H7 (cell line): ENCODE measurements at places on chromosomes 4 and X.

GRCh38 chrX:87299563-87300160 lies 217.9 kb upstream of the KLHL4 start:
- peak; percentile 1 for DNase-seq

DNA sequence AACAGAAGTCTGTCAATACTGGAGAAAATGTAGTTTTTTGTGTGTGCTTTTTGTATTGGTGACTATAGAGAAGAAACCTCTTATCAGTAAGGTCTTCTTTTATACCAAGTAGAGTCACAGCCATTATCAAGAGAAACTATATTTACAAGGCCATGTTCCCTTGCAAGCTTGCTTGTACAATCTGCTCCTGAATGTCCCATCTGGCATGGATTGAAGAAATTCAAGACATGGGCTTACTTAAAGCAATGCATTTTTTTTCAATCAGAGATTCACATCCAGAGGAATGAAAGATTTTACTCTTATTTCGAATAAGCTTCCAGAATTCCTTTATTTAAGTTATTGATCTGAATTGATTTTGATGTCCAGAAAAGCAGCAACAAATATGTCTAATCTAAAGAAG lies 537.3 kb upstream of the RPS6KA3 start:
- no peak for DNase-seq

DNA sequence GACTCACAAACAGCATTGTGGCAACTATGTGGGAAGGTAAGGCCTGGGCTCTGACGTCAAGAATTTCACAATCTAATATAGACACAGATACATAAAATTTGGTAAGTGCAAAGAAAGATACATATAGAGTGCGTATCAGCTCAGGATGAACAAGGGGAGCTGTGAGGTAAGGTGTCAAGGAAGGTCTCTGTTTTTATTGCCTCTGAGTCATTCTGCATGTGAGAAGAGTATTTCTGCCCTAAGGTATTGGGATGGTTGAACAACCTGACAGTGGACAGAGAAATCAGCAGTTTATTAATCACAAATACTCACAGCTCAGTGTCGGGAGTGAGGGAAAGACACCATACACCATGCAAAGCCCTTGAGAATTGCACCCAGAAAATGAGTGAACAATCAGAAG lies 89.8 kb downstream of the COMMD8 start:
- DNase-seq = no peak

DNA sequence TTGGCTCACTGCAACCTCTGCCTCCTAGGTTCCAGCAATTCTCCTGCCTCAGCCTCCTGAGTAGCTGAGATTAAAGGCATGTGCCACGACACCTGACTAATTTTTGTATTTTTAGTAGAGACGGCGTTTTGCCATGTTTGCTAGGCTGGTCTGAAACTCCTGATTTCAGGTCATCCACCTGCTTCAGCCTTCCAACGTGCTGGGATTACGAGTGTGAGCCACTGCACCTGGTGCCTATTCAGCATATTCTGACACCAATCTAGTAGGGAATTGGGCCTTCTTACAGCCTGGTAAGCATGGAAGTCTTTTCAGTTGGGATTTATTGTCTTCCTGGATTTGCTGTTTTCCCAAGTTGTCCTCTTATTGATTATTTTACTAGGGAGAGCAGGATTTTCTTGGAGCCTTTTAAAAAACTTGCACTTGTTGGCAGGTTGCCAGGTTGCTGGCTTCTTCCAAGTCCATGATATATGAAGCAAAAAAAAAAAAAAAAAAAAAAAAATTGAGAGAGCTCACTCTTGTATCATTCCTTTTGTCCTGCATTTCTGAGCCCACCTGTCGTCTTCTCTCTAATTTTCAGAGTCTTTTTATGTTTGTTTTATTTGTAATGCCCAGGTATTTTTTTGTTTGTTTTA lies 43.7 kb downstream of the TMPRSS11E start:
- DNase-seq = no peak

DNA sequence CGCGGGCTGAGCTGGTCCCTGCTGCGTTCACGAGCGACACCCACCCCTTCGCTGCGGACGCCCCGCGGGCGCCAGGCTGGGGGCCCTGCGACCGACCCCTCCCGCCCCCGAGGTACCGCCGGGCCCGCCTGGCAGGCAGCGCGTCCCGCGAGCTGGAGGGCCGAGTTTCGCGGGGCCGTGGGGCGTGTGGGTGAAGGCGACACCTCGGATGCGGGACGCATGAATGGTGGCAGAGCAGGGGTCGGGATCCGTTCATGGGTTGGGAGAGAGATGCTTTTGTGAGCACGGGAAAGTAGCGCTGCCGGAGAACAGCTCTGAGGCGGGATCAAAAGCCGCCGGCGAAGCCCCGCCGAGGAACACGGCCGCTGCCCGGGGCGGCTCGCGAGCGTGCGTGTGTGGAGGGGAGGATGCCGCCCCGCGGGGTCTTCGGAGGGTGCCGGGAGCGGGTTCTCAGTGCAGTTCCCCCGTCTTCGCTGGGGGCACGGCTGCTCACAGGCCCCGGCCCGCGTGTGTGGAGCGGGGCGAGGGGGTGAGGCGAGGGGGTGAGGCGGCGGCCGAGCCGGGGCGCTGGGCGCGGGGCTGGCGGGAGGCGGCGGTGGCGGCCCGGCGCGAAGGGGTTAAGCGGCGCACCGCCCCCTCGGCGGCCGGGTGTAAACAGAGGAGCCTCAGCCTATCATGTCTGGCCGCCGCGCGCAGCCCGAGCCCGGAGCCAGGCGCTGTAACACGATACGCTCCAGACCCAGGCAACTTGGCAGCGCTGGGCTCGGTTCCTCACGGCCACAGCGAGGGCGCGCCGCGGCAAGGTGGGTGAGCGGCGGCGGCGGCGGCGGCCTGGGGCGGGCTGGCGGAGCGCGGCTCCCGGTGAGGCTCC lies 205.3 kb downstream of the TENM3 start:
- DNase-seq = peak; percentile 96

- no peak for DNase-seq
These were observed 13.7 kb downstream of the CTAG1A start for GRCh38 chrX:154598656-154599055.

GRCh38 chrX:56728752-56729151 lies 291 bp upstream of the NBDY start:
- DNase-seq = no peak

DNA sequence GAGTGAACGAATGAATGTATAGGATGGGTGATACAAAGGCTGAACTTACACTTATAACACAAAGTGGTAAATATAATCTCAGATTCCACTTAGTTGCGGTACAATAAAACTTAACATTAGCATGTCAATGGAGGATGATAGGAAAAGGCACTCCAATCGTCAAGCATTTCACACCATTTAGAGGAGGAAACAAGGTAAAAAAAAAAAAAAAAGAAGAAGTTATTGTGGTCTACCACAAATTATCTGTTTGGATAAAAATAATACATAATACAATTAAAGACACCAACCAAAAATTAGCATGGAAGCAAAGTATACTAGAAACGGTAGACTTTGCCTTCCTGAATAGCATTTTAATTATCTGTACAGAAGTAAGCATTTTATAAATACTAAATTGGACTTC lies 205.5 kb downstream of the PPP3CA start:
- DNase-seq = no peak

DNA sequence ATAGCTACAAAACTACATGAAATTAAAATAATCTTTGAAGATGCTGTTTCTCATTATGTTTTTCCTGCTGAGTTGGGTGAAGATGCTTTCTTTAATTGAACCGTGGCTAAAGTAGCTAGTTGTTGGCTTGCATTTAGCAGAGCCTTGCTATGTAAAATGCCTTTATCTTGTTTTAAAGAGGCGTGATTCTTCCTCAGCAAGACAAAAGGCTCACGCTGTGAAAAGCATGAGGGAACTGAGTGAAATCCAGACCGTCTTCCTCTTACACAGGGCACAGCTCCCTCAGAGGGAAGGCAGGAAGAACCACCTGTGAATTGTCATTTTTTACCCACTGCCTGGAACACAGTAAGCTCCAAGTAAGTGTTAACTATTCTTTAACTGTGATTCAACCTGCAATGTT lies 39.0 kb upstream of the ZNF518B start:
- peak; percentile 70 for DNase-seq

GRCh38 chrX:13491061-13491460 lies 78.3 kb upstream of the EGFL6 start:
- no peak for DNase-seq

DNA sequence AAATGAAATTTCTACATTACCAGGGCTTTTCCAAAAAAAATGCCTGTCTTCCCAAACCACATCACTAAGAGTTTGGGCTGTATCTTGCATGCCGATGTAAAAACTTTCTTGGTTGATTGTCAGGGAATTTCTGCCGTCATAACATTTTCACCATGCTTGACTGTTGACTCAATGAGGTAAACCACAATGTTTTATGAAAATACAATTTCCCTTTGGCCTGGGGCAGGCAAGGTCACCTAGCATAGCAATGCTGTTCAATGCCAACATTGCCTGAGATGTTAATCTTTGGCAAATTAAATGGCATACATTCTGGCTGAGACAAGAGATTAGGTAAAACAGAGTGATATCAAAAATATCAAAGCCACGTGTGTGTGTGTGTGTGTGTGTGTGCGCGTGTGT lies 137.1 kb upstream of the TBL1X start:
- no peak for DNase-seq

DNA sequence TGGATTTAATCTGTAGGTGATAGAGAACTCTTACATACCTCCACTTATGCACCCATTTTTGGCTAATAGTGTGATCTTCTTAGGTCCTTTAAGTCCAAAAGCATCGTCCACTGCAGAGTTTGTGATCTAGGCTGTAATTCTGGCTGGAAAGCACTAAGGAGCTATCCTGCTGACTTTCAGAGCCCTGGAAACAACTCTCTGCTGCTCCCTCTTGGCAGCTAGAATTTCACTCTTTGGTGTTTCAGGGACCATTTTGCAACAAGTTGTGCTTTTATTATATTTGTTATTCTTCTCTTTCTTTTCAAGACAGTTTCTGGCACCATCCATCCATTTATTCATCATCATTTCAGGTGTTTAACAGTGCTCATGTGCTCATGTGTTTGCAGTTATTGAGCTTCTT lies 130.0 kb downstream of the RBM46 start:
- peak; percentile 33 for DNase-seq

GRCh38 chr4:133812236-133812635 lies 389.4 kb downstream of the PABPC4L start:
- DNase-seq = no peak

GRCh38 chr4:48243429-48243828 lies 26.2 kb downstream of the TEC start:
- DNase-seq = no peak

DNA sequence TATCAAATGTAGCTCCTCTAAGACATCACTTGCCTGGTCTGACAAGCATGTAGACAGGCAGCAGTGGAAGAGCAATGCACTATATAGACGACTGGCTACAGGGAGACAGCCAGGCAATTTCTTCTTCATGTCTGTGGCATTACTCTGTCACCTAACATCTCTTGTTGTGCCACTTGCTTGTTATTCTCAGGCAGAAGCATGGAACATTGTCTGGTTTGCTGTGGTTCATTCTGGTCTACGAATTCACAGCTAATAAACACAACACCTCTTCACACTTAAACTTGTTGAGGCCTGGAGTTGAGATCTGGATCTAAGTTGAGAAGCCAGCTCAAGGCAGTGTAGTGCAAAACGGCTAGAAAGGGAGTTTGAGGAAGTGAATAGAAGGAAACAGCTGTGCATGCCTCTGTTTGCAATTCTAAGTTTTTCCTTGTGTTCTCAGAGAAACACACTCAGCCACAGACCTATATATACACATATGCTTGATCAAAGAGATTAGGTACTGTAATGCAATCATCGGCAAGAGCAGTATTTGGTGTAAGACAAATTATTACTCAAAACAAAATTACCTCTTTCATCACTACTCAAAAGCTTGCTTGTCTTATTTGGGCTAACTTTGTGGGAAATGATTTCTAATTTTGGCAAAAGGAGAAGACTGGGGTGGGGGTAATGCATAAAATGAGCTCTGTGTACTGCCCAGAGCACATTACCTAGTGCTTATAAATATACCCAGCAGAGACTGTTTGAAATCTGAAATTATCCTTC lies 243.8 kb downstream of the PPP3CA start:
- DNase-seq = no peak

DNA sequence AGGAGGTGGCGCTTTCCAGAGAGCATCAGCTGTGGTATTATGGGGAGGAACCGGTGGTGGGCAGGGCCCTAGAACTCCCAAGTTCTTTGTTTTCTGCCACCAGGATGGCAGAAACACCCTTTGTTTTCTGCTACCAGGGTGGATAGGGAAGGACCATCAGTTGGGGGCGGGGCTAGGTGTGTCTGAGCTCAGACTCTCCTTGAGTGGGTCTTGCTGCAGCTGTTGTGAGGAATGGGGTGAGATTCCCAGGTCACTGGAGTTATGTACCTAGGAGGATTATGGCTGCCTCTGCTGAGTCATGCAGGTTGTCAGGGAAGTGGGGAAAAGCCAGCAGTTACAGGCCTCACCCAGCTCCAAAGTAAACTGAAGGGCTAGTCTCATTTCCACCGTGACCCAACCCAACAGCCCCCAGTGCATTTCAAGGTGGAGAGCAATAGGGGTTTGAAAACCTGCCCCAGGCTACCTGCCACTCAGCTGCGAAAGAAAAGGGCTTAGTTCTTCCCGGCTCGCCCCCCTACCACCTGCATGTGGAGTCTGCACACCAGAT lies 167.8 kb upstream of the FAM241A start:
- no peak for DNase-seq

DNA sequence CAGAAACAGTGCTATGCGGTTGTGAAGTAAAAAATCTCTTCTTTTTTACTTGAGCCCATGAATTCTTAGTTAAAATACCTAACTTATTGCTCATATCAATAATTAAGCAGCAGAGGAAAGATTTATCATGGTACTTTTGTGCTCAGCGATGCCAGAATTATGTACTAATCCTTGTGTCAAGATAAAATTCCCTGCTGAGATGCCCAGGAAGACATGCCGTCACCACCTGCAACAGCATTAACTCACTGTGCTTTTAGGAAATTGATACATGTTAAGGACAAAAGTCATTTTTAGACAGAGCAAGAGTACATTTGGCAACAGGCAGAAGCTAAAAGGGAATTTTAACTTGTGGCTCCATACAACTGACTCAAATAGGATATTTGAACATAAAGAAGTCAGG lies 138.9 kb downstream of the NPNT start:
- no peak for DNase-seq

DNA sequence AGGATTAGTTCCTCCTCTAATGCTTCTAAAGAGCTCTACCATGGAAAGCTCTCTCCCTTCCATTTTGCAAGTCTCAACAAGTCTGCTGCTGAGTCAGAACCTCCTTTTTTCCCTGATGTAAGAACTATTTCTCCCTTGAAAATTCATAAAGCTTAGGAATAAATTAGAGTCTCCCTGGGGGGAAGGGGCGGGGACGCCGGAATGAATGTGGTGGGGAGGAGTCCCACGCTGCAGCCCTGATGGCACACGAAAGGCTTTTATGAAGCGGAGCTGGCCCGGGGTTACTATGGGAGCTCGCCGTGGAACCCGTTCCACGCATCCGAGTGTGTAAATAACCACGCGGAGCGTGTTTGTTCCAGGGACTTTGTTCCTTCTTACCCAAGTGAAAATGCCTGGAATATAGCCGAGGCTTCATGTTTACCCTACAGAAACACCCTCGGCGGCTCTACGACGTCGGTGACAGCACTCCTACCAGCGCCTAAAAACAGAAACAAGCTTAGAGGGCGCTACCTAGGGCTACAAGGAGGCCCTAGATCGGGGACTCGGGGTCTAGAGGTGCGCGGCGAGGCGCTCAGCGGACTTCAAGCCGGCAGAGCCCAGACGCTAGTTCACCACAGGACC lies 923 bp upstream of the CPEB2 start:
- DNase-seq = peak; percentile 17

- no peak for DNase-seq
These were observed 71.2 kb downstream of the SNX25 start for GRCh38 chr4:185280608-185281007.
